Ascending aorta (tissue), 2 donors: ENCODE measurements at places on chromosomes 5 and 9. TPM values are rescaled to one million over a fixed set of nuclear protein-coding genes. Genes with fewer than 3 reads are reported as not detected.

MCIDAS gene
- not detected for total RNA-seq

PDCD1LG2 gene
- total RNA-seq, result 1.1 TPM

SPATA31E1 gene
- total RNA-seq, result not detected

DOK3 gene
- 0.32 TPM for total RNA-seq

PCDHGC3 gene
- total RNA-seq, result 51.4 TPM

NDST1 gene
- 71.5 TPM for total RNA-seq

SAXO1 gene
- total RNA-seq, result 0.11 TPM

TARS1 gene
- 60.5 TPM for total RNA-seq

BTNL9 gene
- total RNA-seq, result 105 TPM

C7 gene
- total RNA-seq, result 179 TPM

MARCHF11 gene
- total RNA-seq, result not detected

MEIKIN gene
- not detected for total RNA-seq

KIF20A gene
- total RNA-seq, result not detected

ALDH1A1 gene
- total RNA-seq, result 43.9 TPM

BAAT gene
- total RNA-seq, result 0.53 TPM

TUBB4B gene
- 403 TPM for total RNA-seq
